Fibroblast of the aortic adventitia (primary cell): ENCODE measurements at places on chromosomes 1 and 21. TPM values are rescaled to one million over a fixed set of nuclear protein-coding genes. Genes with fewer than 3 reads are reported as not detected.
A peak's percentile ranks its signal among the peaks of the same experiment; 100 is the strongest.

Gene GBP6
- not detected in 2 replicates for total RNA-seq

DNA sequence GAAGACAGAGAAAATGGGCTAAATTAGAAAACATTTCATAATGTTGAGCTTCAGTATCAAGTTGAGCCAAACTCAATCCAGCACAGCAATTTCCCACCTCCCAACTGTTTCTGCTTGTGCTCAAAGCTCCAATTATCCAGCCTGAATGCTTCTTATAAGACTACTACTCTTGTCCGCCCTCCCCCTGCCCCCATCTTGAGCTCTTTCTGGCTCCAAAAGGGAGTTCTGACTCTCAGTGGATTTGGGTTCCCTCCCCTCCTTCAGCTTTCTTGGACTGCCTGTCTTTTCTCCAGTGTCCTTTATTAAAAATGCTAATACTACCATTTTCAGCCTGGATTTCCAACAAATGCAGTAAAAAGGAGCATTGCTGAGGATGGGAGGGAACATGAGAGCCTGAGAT, 174.8 kb downstream of the ASTN1 start:
- DNase-seq = no peak

Gene RGS13
- total RNA-seq = not detected in 2 replicates

Gene CSF3R
- total RNA-seq = not detected in 2 replicates

DNA sequence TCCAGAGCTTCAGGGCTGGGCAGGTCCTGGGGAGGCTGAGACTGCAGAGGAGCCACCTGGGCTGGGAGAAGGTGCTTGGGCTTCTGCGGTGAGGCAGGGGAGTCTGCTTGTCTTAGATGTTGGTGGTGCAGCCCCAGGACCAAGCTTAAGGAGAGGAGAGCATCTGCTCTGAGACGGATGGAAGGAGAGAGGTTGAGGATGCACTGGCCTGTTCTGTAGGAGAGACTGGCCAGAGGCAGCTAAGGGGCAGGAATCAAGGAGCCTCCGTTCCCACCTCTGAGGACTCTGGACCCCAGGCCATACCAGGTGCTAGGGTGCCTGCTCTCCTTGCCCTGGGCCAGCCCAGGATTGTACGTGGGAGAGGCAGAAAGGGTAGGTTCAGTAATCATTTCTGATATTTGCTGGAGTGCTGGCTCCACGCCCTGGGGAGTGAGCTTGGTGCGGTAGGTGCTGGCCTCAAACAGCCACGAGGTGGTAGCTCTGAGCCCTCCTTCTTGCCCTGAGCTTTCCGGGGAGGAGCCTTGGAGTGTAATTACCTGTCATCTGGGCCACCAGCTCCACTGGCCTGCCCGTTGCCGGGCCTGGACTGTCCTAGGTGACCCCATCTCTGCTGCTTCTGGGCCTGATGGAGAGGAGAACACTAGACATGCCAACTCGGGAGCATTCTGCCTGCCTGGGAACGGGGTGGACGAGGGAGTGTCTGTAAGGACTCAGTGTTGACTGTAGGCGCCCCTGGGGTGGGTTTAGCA, 9.3 kb downstream of the MYBPH start:
- peak; percentile 22 for DNase-seq

DNA sequence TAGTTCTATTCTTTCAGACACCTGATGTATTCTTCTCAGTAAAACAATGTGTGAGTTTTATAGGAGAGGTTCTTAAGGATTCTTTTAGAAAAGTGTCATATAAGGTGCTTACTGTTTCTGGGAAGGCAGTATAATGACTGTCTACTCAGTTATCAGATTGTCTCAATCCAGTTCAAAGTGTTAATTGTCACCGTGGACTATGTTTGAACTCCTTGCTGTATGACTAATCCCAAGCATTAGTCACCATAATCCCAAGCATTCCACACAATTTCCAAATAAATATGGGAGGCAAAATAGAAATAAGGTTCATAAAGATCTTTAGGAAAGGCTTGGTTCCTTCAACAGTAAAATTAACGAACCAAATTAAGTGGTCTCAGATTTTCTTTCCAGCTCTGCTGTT, 342.1 kb upstream of the NR5A2 start:
- peak; percentile 73 for DNase-seq

- no peak for DNase-seq
Measured at GRCh38 chr21:44952116-44952928, 12.5 kb downstream of the SLX9 start.

GRCh38 chr1:172380441-172381244, 39.8 kb upstream of the C1orf105 start:
- DNase-seq = no peak
